MV-4-11 (cell line): ENCODE measurements at places on chromosomes 4 and X.

- DNase-seq = no peak
Measured at GRCh38 chrX:128816919-128817318, 706.4 kb downstream of the SMARCA1 start.

- no peak for DNase-seq
Measured at GRCh38 chrX:21744060-21744459, 13.9 kb downstream of the SMPX start.

DNA sequence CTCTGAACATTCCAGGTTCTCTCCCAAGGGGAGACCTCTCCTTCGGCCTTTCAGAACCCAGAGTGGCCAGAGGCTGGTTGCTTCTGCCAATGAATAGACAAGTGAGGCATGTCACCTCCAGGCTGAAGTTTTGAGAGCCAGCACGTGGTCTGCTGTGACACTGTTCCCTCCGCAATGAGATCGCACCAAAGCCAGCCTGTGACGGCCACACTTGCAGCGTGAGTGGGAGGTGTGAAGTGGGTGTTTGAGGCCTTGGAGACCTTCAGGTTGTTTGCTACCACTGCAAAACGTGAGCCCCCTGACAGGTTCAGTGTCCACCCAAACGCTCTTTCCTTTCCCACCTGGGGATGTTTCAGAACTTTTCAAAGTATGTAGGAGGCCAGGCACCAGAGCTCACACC is 81.0 kb downstream of the WFS1 start:
- no peak for DNase-seq

GRCh38 chr4:118751629-118752323 is 66.6 kb downstream of the METTL14 start:
- DNase-seq = no peak

- no peak for DNase-seq
Measured at GRCh38 chr4:175335331-175335730, 417.2 kb downstream of the ADAM29 start.
